ENCODE measurements at places on chromosomes 6 and 20.

- no peak for DNase-seq
Measured at GRCh38 chr6:168138436-168138835, 59.4 kb upstream of the FRMD1 start.

GRCh38 chr20:20713244-20713765, 861 bp upstream of the RALGAPA2 start:
- no peak for DNase-seq

DNA sequence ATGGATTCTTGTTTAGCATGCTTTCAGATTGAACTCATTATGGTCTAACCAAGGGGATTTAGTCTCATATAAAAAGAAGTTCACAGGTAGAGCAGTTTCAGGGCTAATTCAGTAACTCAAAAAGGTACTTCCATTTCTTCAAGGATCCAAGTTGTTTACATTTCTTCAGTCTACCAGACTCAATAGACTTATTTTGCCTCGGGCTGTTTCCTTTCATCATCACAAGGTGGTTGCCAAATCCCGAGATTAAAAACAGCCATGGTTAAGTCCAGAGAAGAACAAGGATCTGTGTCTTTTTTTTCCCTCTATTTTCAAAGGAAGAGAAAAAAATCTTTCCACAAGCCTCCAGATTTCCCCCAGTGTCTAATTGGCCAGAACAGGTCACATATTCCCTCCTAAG, 69.8 kb upstream of the SNX9 start:
- no peak for DNase-seq

DNA sequence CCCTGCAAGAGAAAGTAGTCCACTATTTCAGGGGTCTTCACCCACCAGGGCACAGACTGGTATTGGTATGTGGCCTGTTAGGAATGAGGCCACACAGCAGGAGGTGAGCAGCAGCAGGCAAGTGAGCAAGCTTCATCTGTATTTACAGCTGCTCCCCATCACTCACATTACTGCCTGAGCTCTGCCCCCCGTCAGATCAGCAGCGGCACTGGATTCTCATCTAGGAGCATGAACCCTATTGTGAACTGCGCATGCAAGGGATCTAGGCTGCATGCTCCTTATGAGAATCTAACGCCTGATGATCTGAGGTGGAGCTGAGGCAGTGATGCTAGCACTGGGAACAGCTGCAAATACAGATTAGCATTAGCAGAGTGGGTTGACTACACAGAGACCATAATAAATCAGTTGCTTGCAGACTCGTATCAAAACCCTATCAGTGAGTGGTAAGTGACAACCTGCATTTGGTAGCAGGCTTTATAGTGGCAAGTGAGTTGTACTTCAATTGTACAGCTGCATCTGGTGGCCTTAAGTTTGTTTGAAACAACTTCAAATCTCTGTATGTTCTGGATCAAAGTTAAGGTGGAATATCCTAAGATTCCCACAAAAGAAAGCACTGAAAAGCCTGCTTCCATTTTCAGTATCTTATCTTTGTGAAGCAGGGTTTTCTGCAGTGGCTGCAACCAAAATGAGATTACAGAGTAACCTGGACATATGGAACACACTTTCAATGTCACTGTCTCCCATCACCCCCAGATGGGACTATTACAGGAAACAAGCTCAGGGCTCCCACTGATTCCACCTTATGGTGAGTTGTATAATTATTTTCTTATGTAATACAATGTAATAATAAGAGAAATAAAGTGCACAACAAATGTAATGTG, 12.8 kb downstream of the C6orf141 start:
- no peak for DNase-seq

- DNase-seq = no peak
Measured at GRCh38 chr6:10361428-10361827, 53.4 kb downstream of the TFAP2A start.

- no peak for DNase-seq
Measured at GRCh38 chr6:157665180-157665579, 157.9 kb upstream of the SNX9 start.

GRCh38 chr6:39752835-39753724, 27.9 kb upstream of the KIF6 start:
- no peak for DNase-seq

- DNase-seq = no peak
Measured at GRCh38 chr6:151325075-151326050, 66.0 kb downstream of the ZBTB2 start.

DNA sequence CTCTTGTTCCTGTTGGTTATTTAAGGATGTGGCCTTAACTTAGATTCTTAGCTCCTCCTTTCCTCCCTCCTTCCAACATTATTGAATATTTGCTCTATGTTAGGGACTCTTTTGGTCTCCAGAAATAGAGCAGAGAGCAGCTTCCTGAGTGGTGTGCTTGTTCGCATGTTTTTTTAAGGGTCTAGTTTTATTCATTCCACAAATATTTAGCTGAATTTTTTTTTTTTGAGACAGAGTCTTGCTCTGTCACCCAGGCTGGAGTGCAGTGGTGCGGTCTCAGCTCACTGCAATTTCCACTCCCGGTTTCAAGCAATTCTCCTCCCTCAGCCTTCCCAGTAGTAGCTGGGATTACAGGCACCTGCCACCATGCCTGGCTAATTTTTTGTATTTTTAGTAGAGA, 169.2 kb downstream of the ZFAND3 start:
- no peak for DNase-seq

- no peak for DNase-seq
Measured at GRCh38 chr6:154245506-154245905, 111.1 kb downstream of the IPCEF1 start.

DNA sequence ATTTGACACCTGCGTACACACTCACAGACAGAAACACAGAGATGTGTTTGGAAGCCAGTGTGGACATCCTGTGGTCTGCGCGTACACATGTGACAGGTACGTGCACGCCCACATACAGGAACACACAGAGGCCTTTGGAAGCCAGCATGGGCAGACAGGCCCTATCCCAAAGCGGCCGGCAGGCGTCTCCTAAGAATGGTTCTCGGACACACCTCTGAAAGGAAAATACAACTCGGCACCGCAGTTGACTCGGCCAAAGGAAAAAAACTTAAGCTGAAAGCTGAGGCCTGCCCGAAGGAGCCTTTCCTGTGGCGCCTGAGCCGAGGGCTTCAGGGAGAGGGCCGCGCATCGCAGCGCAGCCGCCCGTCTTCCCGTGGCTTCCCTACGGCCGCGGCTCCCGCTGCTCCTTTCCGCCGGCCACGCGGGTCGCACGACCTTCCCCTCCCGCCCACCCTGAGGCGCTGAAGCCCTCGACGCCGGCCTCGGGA, 1.4 kb upstream of the CEP43 start:
- DNase-seq = no peak

DNA sequence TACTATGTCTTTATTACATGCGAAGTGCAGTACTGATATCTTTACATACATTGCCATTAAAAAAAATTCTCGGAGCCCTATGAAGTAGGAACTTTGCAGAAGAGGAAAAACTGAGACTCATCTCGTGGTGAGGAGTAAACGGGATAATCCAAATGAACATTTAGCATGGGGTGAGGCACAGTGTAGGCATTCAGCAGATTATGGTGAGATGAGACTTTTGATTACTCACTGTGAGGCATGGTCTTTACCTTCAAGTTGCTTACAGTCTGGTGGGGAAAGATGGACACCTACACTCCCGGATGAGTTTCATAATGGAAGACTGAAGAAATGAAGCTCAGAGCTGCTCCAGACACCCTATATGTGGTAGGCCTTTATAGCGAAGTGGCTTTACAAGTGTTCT, 1.4 kb downstream of the RPRD1B start:
- no peak for DNase-seq

- DNase-seq = no peak
Measured at GRCh38 chr6:6033858-6034257, 27.1 kb upstream of the NRN1 start.

DNA sequence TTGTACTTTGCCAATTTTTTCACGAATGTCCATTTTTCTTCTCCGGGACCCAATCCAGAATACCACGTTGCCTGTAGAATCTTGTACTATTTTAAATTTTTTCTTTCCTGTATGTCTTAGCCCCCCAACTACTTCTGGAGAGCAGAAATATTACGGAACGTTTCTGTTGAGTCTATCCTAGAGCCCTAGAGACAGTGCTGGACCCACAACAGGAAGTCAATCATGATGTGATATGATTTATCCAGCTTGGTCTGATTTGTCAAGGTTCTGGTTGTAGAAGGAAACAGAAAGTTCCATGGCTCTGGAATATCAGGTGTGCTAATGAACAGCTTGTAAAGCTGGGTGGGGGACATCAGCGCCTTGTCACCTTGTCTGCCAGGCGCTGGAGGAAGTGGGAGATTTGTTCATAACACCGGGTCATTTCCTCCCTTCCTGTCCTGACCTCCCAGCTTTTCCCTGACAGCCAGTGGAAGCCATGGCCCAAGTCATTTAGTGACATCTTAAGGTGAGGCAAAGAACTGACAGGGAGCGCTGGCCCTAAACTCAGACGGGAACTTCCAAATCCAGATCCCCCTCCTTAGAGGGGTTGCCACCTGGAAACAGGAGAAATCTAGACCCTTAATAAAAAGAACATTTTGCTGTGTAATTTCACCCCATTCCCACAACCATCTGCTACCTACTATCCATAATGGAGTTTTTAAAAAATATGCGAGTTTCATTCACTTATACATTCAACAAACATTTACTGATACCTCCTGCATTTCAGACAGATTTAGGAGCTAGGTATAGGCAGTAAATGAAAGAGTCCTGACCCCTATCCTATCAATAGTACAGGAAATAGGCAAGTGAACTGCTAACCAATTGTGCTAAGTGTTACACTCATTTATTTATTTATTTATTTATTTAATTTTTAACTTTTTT, 130.5 kb downstream of the ZFP64 start:
- DNase-seq = no peak

DNA sequence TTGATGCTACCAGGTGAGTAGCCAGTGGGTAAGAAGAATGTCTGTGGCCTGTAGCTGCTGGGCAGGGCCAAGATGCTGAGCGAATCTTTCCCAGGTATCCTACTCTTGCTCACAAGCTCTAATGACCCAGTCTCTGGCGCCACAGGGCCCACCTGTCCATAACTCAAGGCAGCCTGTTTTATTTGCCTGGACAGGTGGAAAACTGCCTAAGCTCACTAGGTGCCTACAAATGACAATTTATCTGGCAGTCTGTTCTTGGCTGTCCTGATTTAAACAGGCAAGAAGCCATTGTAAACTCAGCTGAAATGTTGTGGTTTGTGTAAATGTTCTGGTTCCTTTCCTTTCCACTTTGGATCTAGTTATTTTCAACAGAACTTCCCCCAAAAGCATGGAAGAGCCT, 113.3 kb downstream of the TCP11 start:
- DNase-seq = no peak

GRCh38 chr20:4791121-4791520, 69.4 kb downstream of the PRND start:
- no peak for DNase-seq

DNA sequence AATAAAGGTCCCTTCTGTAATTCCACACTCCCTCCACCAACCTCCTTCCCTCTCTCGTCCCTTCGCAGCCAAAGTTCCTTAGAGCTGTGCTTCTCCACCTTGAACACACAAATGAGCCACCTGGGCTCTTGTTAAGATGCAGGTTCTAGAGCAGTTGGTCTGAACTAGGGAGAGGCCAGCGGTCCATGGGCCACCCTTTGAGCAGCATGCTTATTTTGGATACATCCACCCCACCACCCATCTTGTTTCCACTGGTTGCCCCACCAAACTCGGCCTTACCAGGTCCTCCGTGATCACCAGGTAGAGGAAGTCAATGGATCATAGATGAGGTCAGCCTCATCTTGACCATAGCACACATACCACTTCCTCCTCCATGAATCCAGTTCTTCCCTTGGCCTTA, 7.3 kb upstream of the BPIFA2 start:
- no peak for DNase-seq

DNA sequence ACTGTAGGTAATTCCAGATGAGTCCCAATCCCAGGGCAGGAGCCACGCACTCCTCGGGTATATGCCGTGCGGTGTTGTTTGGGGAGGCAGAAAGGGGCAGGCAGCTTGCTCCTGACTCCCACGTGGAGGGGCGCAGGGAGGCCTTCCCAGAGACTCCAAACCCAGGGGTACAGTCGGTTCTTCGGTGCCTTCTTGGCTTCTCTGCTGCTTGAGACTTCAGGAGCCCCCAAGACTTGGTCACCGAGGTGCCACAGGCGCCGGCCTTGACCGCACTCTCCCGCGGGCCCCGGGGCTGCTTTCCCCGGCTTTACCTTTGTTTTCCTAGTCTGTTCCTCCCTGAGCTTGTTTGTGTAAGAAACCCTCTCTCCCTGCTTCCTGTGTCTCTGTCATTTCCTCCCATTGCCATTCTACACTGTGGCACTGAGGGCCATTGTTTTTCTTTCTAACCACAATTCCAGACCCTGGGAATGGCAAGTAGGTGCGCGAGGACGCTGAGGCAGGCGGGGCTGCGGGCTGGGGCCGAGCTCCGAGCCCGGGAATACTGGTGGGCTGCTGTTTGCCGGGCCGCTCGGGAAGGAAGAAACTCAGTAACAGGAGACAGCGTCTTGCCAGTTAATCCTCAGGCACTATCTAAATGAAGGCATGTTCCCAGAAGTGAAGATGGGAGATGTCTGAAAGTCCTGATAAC, 215.6 kb upstream of the HEY2 start:
- no peak for DNase-seq

DNA sequence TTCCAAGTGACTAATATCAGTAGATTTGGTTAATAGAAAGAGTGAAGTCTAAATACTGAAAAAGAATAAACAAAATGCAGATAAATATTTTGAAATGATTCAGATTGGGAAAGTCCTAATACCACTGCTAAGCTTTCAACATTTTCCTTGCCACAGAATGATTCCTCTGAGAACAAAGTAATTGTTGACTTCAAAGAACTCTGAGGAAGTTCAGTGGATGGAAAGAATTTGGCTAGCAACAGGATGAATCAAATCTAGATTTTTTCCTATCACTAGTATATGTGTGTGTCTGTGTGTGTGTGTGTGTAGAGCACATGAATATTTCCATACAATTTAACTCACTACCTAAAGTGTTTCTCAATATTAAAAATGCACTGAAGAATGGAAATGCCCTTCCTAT, 107.9 kb upstream of the PREP start:
- DNase-seq = no peak

DNA sequence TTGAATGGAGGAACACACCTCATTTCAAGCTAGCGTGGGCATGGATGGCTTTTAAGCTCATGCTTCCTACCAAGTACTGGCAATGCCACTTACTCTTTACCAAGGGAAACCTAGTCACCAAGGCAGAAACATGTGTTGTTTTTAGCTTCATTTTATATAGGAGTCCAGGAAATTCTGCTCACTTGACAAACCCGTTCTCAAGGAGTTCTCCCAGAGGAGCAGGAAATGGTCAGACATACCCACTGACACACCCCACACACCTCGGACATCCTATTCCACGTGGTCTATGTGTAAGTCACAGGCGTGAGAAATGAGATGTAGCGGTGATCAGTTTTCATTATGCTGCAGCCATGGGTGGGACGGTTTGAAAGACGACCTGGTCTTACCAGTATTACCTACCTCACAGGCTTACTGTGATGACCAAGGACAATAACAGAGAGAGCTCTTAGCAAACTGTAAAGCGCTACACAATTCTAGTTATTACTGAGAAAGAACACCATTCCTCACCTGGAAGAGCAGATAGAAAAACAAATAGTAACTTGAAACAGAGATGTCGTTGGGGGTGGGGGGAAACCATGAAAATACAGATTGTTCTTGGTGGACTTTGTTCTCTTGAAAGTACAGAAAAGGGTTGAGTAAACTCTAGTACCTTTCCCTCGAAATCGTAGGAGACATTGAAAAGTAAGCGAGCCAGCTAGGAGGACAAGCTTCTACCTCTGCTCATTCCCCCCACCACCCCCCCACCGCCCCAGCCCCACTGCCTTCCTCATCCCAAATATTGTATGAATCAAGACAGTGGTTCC, 1.7 kb downstream of the CNKSR3 start:
- no peak for DNase-seq

- no peak for DNase-seq
Measured at GRCh38 chr20:4060064-4060795, 44.9 kb upstream of the RNF24 start.

Measured in stimulated activated CD4-positive, alpha-beta T cell treated with anti-CD3 and anti-CD28 coated beads, Interleukin-1b, Interleukin-23, amount 100 ng/mL, for 1 hour (primary cell).